COR-L47 (cell line): ENCODE measurements at places on chromosomes 2 and 18.

DNA sequence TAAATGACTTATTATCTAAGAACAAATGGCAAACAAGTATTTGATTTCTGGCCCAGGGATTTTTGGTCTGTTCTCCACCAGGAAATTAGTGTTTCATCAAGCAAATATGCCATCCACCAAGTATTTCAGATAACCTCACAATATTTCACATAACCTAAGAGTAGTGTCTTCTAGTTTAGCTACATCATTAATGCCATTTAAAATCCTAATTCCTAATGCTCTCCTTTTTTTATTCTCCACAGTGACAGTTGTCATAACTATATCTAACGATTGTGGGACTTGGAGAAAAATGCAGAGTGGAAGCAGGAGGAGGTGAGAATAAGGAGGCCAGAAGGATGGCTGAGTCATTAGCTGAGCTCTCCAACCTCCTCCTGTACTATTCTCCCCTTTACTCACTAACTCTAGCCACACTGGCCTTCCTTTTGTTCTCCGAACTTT, 58.5 kb upstream of the CTLA4 start:
- DNase-seq, result no peak

DNA sequence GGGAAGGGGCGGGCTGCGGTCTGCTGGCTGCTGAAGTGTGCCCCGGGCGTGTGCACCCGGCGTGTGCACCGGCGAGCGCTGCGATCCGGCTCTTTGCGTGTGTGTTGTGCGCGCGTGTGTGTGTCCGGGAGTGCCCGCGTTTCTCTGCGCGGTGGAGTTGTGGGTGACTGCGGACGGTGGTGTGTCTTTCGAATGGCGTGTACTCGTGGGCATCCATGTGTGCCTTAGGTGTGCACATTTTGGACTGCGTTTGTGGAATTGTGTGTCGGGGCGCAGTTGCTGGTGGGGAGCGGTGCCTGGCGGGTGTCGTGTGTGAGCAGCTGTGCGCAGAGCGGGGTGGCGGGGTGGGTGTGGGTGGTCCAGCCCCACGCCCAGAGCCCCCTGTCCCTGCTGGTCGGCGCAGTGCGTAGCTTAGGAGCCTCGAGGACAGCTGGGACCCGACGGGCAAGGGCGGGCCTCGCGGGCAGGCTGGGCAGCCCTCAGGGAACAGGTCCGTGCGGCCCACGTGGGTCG, 533 bp downstream of the HPCAL1 start:
- no peak for DNase-seq

DNA sequence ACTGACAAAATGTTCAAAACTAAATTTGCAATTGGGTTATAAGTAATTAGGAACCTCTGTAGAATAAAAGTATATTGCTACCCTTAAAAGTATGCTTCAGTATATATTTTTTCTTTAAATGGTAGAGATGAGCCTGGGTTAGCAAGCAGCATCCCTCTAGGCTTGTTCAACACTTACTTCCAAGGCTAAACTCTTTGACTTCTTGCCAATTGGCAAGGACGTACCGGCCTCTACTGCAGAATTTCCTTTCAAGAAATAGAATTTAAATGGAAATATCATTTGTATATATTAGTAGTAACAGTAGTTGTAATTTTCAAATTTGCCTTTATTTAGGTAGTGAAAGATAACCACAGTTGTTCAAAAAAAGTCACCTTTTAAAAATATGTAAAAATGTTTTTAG, 105.1 kb upstream of the SLC38A11 start:
- no peak for DNase-seq

GRCh38 chr2:30481323-30481800, 34.3 kb downstream of the LCLAT1 start:
- no peak for DNase-seq

DNA sequence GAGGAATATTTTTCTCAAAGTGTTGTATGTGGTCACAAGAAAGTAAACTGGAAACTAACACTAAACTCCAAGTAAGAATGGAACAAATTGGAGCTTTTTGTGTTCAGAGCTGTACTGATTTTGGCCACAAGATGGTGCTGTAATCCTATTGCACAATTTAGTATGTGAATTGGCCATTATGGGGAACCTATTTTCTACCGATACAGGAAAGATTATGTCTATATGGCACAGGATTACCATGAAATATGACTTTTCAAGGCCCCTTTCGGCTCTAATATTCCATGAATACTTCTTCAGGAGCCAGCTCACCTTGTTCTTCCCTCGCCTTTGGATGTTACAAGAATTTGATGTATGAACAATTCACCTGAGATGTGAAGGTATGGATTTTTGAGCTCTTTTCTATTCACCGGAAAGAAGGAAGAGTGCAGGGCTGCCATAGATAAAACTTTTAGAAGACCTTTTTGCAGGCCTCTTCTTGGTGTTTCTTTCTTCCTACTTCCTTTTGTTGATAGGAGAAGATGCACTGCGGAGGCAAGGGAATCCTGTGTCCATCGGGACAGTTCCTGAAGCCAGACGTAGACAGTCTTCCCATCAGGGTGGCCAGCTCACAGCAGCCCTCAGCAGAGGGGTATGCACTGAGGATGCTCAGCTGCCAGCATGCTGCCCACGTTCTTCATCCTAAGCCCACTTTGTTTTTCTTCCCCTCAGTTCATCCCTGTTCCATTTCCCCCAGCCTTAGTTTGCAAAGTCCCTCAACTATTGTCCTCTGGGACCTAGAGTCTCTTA, 13.3 kb downstream of the MRPL44 start:
- peak; percentile 36 for DNase-seq

DNA sequence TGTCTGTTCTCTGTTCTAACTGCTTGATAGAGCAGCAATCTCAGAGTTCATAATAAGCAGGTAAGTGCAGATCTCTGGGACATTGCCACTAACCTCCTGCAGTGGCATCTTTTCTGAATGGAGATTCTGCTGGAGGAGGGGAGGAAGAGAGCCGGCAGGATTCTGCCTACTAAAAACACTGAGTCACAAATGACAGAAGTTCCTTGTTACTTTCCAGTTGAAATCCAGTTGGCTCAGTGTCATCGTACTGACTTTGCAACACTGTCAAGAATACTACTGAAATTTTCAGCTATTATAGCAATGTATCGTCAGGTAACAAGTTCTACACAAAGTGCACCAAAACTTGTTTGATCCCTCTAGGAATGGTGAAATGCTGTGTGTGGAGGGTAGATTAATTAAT, 79.6 kb upstream of the ST6GAL2 start:
- DNase-seq, result no peak

- DNase-seq, result no peak
These were observed 113.3 kb downstream of the MGAT5 start for GRCh38 chr2:134367213-134367612.

DNA sequence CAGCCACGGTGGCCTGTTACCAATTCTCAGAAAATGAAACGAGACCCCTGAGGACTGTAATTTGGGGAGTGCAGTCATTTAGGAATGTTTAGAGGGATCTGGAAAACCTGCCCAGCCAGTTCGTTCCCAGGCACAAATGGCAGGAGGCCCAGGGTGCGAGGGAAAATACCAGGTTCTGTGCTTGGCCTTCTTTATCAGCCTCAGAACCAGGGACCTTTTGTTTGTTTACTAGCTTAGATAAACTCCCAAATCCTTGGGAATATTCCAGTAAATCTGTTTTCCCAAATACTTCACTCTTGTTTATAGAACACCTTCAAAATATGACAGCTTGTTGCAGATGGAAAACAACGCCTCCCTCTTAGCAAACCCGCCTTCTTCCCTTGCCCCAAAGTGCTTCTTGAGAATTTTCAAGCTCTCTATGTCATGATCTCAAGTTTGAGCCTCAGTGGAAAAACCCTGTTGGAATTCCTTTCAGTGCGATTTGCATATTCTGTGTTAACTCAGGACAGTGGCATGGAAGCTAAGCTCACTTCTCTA, 400.3 kb upstream of the SMIM21 start:
- DNase-seq, result no peak

DNA sequence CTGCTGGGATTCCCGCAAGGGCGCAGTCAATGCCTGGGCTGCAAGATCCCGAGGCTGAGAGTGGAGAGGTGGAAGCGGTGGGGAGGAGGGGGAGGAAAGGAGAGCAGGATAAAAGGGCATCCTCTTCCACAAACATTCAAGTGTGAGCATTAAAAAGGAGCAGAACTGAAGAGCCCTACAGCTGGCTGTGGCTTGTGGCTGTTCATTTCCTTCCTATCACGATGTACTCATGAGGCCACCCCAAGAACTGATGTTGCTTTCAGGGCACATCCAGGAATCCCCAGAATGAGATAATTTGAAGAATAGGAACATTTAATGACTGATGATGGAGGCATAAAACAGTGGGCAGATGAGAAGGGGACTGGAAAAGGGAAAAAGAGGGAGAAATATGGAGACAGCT, 230.8 kb upstream of the SMIM21 start:
- no peak for DNase-seq

DNA sequence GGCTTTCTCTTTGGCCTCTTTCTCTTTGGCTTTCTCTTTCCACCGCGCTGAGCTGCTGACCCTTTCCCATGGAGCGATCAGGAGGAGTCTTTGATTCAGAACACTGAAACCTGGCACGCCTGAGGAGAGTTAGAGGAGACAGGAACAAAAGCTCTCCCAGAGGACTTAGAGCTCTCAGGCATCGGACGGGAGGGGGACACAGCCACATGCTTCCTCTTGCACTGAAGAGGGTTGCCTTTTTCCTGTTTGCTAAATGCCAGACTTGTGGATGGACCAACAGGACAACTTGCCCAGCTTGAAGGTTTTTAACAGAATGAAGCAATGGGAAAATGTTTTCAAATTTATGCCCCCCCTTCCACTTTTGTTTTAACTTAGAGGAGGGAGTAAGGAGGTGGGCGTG, 3.6 kb upstream of the PTPN18 start:
- DNase-seq, result no peak

GRCh38 chr2:221073326-221074049, 498.6 kb downstream of the EPHA4 start:
- DNase-seq, result no peak

GRCh38 chr2:117979911-117980701, 33.8 kb downstream of the CCDC93 start:
- no peak for DNase-seq

GRCh38 chr18:23036660-23037201, 98.6 kb upstream of the CABLES1 start:
- DNase-seq, result no peak

DNA sequence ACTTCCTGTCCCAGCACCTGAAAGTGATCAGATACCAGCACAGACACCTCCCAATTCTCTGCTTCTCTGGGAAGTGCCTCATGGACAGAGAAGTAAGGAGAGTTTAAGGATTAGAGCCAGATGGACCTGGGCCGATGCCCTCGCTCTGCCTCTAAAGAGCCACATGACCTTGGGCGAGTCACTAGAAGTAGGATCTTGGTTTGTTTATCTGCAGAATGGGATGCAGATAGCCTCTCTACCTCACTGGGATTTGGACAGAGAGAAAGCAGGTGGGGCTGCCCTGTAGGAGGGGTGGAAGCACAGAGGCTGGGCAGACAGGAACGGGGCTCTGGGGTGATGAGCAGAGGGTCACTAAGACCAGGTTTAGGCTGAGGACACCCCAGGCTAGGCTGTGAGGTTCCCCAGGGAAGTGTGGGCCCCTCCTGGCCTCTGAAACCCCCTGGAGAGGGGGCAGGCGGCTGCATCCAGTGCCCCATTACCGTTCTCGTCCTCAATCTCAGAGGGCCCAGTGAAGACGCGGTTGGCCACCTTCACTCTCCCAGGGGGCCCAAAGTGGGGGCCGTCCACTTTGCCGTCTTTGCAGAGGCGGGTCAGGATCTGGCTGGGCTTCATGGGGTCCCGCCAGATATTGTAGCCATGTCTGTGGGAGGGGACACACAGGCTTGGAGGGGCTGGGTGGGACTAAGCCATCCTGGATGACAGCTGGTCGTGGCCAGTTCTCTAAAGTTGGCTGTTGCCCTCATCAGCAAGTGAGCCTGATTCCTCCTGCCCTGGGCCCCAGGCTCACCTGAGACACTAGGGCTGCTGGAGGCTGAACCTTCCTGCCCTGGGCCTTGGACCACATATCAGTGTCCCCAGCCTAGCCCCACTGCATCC, 13.3 kb downstream of the OTOF start:
- DNase-seq, result no peak

GRCh38 chr2:213848631-213849030, 562.2 kb upstream of the VWC2L start:
- DNase-seq, result no peak

DNA sequence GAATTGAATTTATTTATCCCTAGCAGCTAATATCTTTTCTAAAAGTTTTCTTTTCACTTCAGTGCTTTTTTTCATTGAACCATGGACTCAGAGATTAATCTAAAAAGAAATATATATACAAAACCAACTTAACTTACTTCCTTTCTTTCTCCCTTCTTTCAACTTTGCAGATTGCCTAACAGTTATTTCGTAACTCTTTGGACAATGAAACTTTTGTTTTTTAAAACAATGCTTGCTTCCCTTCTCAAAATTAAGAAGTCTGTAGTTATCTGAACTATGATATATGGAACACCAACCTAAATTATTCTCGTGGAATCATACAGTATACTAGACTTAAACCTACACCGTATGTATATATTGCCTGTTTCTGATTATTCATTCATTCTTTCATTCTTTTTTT, 62.9 kb downstream of the MIB1 start:
- no peak for DNase-seq

- no peak for DNase-seq
These were observed 33.4 kb downstream of the SFXN5 start for GRCh38 chr2:73037947-73038585.

GRCh38 chr2:64065516-64065915, 46.3 kb upstream of the VPS54 start:
- DNase-seq, result no peak

GRCh38 chr2:15814946-15815345, 125.4 kb upstream of the MYCN start:
- DNase-seq, result no peak

DNA sequence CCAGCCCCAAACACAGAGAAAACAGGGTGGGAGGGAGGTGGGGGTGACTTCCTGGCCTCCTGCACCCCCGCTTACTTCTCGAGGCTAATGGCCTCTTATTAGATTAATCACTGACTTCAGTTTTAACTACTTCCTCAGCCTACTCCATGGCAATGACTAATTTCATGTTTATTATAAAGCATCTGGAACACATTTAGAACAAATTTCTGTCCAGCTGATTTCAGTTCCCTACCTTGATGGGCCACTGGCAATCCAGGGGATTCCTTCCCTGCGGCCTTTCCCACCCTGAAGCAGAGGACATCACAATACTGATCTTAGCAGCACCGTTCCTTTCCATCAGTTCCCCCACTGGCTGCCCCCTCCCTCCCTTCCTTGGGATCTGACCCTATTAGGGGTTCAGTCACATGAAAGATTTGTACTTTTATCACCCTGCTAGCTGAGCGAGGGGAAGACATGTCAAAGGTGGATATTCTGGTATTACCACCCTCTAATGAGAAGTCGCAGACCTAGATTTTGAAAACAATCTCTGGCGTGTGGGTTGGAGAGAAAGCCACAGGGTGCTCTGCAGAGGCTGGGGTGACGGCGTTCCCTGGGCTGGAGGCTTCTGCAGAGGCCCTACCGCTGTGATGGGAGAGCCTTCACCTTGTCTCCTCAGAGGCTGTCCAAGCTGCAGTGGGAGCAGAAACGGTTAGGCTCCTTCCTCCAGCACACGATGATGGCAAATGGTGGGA, 67.6 kb downstream of the KIAA2012 start:
- no peak for DNase-seq
